ENCODE measurements at places on chromosomes 5 and 9.
A peak's percentile ranks its signal among the peaks of the same experiment; 100 is the strongest.

DNA sequence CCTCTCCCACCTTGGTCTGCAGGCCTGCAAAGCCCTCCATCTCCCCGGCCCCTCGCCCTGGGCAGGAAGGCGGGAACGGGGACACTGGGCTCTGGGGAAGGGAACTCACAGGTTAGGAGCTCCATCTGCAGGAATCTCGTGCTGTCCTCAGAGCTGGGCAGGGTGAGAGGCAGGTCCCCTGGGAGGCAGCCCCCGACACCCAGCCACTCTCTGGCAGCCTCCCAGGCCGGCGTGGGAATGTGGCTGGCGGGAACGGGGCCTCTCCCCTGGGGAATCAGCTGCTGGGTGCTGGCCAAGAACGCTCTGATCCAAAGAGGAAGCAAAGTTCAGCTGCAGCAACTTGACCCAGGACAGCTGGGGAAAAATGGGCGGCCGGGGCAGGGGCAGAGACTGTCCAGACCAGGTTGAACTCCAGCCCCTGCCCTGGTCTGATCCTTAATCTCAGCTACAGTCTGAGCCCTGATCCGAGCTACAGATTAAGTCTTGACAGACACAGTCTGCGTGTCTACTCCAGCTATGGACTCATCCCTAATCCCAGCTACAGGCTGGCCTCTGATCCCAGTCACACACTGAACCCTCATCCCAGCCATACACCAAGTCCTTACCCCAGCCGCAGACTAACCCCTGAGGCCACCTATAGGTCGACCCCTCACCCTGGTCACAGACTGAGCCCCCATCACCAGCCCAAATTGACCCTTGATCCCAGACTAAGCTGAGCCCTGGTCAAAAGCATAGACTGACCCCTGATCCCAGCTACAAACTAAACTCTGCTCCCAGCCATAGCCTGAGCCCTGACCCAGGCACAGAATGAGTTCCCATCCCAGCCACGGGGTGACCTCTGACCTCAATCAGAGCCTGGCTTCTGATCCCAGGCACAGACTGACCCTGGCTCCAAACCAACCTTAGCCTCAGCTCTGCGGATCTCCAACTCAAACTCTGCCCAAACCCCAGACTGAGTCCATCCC lies 37.3 kb upstream of the EGFL7 start:
- peak; percentile 57 for DNase-seq

- no peak for DNase-seq
Observed at GRCh38 chr5:69049151-69049550, 44.7 kb upstream of the SLC30A5 start.

- no peak for DNase-seq
Observed at GRCh38 chr5:61283471-61283870, 48.6 kb upstream of the ZSWIM6 start.

DNA sequence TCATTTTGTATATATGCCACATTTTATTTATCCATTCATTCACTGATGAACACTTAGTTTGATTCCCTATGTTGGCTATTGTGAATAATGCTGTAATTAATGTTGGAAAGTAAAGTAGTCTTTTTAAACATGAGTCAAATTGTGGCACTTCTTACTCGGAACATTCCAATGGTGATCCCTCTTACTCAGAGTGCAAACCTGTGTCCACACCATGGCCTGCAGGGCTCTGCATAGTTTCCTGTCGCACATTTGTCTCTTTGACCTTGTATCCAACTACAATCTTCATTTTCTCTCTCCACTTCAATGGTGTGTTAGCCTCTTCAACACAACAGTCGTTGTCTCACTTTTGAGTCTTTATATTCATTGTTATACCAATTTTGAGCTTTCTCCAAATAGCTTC lies 98.1 kb upstream of the PAPPA start:
- no peak for DNase-seq

DNA sequence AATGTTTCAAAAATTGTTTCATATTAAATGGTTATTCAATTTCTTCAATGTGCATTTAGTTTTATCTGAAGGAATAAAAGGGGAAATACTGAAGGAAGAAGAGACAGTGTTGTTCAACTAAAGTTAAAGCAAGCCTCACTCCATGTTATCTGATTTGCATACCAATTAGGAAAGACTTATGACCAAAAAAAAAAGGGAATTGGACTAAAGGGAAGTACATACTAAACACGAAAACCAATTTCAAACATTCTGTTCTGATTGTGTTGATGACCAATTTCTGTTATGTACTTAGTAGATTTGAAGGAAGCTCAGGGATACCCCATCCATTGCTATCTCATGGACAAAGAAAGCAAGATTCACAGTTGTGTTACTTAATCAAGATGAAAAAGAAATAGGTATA lies 4.9 kb upstream of the GAPT start:
- no peak for DNase-seq

GRCh38 chr9:106025453-106025852 lies 331.1 kb downstream of the TMEM38B start:
- peak; percentile 13 for DNase-seq

GRCh38 chr5:72328172-72328571 lies 8.0 kb downstream of the PTCD2 start:
- DNase-seq = no peak

GRCh38 chr5:6576861-6577501 lies 55.9 kb downstream of the NSUN2 start:
- DNase-seq = peak; percentile 79

GRCh38 chr9:15400281-15400941 lies 22.3 kb upstream of the SNAPC3 start:
- DNase-seq = no peak

GRCh38 chr9:108109927-108110690 lies 620.5 kb upstream of the KLF4 start:
- DNase-seq = no peak

DNA sequence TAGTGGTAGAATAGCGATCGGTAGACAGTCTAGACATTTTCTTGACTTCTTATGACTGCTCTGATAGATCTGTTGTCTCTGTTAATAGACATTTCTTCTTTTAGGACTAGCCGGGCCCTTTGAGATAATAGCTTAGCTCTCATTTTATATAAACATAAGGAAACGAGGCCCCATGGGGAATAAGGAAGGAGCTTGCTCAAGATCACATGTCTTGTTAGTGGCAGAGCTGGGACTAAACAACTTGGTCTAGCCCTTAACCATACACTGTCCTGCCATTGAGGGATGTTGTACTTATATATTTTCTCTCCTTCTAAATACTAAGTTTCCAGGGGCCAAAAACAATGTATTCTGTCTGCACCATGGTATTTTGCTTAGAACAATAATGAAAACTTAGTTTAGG lies 140.0 kb downstream of the GCNT1 start:
- DNase-seq = no peak

GRCh38 chr9:16134351-16134750 lies 581.5 kb downstream of the CCDC171 start:
- no peak for DNase-seq

DNA sequence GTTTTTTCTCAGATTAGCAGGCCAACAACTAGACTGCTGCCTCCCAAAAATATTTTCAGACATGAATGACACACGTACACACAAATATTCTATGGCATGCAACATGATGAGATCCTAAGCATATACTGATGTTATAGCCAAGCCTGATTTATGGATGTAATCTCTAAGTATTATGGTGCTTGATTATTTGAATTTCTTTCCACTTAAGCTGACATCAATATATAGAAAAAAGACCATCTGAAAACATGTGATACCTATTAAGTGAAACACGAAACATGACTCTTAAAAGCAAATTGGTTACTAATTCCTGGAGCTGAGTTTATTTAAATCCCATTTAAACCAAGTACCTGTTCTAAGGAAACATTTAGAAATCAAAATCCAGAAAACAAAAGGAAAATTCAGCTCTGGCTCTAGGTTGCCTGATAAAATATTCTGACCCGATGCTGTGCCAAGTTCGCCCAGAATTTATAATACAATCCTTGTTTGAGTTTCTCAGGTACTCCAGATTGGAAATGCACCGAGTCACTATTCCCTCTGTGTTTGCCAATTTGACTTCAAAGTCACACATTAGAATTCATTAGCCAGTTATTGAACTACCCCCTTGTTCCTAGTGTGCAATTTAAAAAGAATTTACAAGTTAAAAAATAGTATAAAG lies 548.6 kb downstream of the CSNK1G3 start:
- no peak for DNase-seq

DNA sequence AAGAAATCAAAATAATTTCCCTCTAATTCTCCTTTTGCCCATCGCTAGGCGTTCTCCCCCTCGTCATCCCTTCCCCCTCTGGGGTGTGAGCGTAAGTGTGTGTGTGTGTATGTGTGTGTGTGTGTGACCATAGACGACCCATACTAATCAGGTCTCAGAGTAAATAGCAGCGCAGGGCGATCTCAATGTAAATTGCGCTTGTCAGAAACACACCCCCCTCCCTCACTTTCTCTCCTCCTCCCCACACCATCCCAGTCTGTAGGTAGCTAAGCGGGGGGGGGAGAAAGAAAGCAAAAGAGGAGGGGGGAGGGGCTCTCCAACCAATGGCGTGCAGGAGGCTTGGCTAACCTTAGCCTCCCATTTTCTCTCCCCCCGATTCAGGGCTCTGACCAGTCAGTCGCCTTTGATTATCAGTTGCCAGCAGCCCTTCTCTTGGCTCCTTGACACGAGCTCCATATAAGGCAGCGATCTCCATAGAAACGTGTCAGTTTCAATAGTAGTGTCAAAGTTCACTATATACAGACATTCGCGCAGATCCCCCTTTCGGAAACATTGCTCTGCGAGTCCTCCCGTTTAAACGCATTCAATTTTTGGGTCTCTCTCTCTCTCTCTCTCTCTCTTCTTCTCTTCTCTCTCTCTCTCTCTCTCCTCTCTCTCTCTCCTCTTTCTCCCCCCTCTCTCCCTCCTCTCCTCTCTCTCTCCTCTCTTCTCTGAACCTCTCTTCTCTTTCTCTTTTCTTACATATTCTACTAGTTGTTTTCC lies at the start of gene NR2F1:
Gene NR2F1, plus strand, starts transcription at position 546 of the 762 bp plus-strand sequence. CDS start 1,802 bp downstream, outside the sequence.
- DNase-seq = peak; percentile 57

GRCh38 chr5:122756264-122756911 lies 18.5 kb upstream of the SNX2 start:
- DNase-seq = no peak

DNA sequence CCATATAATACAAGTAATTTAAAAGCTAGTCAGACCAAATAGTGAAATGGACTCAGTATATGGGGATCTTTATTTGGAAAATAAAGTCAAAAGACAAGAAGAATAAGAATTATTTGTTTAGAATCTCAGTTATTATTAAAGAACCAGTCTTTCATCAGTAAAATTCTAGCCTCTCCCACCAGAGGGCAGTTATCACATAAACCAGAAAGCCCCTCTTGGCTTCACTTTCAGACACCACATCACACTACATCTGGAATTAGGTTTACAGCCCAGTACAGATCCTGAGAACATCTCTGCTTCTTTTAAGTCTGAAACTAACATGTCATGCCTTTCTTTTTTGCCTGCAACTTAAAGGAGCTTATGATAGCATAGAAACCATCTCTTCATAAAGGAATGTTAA lies 12.2 kb upstream of the HSPB3 start:
- DNase-seq = peak; percentile 0

DNA sequence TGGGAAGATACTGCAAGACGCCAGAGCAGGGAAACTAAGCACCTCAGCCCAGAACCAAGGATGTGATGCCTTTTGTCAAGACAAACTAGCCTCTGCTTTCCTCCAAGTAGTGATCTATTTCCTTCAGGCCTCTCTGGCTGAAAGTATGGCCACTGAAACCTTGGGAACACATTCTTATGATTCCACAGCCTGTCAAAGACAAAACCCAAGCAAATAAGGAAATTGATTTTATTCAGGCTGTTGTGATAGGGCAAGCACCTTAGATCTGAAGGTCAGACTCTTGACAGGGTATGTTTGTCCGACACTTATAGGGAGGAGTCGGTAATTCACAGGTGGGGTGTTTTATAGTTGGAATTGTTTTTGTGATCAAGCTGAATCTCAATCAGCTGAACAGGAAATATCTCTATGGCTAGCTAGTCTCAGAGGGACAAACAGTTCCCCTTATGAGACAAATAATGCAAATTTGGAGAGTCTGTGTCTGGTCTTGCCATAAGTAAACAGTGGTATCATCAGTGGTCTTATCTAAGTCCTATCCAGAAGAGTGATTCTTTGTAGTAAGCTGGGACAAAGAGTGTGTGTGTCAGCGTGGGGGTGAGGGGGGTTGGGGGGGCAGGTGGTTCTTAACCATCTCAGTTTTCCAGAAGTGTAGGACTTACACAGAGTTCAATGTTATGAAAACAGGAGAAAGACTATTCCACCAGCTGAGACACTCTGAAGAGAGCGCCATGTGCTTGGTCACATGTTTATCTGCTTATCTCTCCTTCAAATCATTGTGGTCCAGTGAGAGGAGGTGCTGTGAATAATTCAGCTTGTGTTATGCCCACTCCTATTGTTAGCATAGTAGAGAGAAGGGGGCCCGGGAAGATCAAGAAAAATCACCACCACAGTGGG lies 6.7 kb upstream of the ZCCHC10 start:
- DNase-seq = peak; percentile 87

- DNase-seq = no peak
Observed at GRCh38 chr5:5622806-5623205, 200.3 kb downstream of the ICE1 start.

DNA sequence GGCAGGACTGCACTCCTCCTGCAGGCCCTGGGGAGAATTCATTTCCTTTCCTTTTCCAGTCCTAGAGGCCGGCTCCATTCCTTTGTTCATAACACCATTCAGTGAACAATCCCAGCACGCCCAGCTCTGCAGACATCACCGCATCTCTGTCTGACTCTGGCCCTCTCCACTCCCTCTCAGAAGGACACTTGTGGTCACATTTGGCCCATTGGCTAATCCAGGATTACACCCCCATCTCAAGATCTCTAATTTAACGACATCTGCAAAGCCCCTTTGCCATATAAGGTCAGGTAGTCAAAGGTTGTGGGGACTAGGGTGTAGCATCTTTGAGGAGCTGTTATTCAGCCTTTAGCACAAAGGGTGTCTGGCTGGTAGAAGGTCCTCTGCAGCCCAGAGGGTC lies 185.0 kb upstream of the DAP start:
- no peak for DNase-seq

GRCh38 chr9:76873056-76873792 lies 32.7 kb downstream of the PRUNE2 start:
- no peak for DNase-seq

- no peak for DNase-seq
Observed at GRCh38 chr9:12933957-12934356, 159.1 kb downstream of the LURAP1L start.

- DNase-seq = no peak
Observed at GRCh38 chr5:16554110-16554509, 62.7 kb downstream of the RETREG1 start.

- DNase-seq = no peak
Observed at GRCh38 chr9:102796244-102796643, 198.9 kb upstream of the CYLC2 start.

DNA sequence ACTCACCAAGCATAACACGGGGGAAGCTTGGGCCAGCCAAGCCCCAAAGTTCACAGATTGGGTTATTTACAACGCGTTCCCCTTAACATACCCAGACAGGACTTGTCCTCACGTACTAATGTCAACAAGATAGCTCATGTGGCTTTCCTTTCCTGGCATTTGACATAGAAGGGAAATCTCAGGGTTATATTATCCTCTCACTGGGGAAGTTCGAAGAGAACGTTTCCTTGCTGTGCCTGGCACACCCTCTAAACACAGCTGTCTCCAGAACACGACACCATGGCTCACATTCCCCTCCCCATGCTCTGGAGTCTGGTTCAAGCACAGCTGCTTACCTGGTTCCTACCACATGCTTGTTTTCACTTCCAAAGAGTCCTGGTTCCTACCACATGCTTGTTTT lies 46.8 kb upstream of the OTULINL start:
- no peak for DNase-seq

- DNase-seq = no peak
Observed at GRCh38 chr9:14524873-14525515, 168.2 kb downstream of the ZDHHC21 start.

GRCh38 chr5:145848854-145849253 lies 13.7 kb upstream of the PRELID2 start:
- no peak for DNase-seq

- no peak for DNase-seq
Observed at GRCh38 chr5:159181152-159181551, 28.2 kb downstream of the RNF145 start.
